Natural killer cell (primary cell): ENCODE measurements at places on chromosomes 5 and 9.

- H3K4me1 ChIP-seq: no peaks in the 10 kb centered on the region
- no peak overlapping the region for H3K4me3 ChIP-seq
- H3K27ac ChIP-seq: no peak overlapping the region
Measured at GRCh38 chr9:14538526-14538925, 154.7 kb downstream of the ZDHHC21 start.

DNA sequence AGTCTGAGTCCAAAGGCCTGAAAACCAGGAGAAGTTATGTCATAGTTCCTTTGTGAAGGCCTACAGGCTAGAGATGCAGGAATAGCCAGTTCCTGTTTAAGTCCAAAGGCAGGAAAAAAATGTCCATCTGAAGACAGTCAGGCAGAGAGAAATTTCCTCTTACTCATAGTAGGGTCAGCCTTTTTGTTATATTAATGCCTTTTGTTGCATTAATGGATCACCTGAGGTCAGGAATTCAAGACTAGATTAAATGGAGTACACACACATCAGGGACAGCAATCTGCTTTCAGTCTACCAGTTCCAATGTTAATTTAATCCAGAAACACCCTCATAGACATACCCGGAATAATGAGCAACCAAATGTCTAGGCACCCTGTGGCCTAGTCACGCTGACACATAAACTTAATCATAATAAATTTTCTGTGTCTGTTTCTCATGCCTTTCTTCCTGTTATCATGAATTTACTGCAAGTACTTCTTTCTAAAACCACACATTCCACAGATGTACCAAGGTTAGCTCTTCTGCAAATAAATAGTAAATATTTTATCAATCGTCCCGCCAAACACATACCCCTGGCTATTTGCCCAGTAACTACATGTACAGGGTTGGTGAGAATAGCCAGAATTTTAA lies 703.9 kb downstream of the EFNA5 start:
- DNase-seq: no peak
- H3K4me3 ChIP-seq: no peak overlapping the region
- H3K27me3 ChIP-seq: no peaks in the 10 kb centered on the region
- H3K27ac ChIP-seq: no peak overlapping the region
- no peaks in the 10 kb centered on the region for H3K36me3 ChIP-seq
- no peaks in the 10 kb centered on the region for H3K4me1 ChIP-seq

DNA sequence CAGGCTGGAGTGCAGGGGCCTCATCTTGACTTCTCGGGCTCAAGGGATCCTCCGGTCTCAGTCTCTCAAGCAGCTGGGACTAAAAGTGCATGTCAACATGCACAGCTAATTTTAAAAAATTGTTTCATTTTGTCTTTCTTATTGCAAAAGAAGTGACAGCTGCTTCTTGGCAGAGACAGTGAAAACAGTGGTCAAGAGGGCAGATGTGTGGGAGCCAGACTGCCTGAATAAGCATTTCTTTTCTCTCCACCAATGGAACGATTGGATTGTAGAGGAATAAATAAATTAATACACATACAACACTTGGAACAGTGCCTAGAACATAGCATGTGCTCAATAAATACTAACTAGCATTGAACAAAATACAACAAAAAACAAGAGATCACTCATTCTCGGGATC lies 27.4 kb upstream of the KIF4B start:
- H3K4me1 ChIP-seq: no peaks in the 10 kb centered on the region
- no peak overlapping the region for H3K27ac ChIP-seq
- no peak for DNase-seq
- H3K4me3 ChIP-seq: no peak overlapping the region
- no peaks in the 10 kb centered on the region for H3K27me3 ChIP-seq
- no peaks in the 10 kb centered on the region for H3K36me3 ChIP-seq

- no peaks in the 10 kb centered on the region for H3K27me3 ChIP-seq
- no peak overlapping the region for H3K27ac ChIP-seq
- H3K4me1 ChIP-seq: no peaks in the 10 kb centered on the region
- H3K36me3 ChIP-seq: no peaks in the 10 kb centered on the region
- DNase-seq: no peak
Measured at GRCh38 chr9:114836769-114837168, 30.9 kb upstream of the TNFSF15 start.

DNA sequence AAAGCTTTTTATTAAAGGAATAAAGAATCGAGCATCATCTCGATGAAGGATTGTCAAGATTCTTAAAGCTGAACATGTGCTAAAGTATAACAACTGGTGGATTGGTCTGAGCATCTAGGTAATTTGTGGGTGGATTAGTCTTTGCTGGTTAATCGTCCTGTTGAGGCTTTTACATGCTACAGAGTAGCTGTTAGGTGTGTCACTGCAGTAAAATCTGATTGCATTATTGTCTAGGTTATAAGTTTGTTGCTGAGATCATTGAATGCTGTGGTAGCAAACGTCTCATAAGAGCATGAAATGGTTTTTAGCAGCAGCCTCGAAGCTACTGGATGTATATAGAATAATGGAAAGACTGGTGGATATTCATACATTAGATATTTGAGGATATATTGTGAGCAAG lies 7.2 kb downstream of the FBXO38 start:
- no peak overlapping the region for H3K27ac ChIP-seq
- no peak overlapping the region for H3K4me3 ChIP-seq
- H3K36me3 ChIP-seq: peaks cover 21% of the 10 kb centered on the region

- peaks cover 40% of the 10 kb centered on the region for H3K4me1 ChIP-seq
- no peak for DNase-seq
- no peak overlapping the region for H3K4me3 ChIP-seq
- peaks cover 8% of the 10 kb centered on the region for H3K36me3 ChIP-seq
- peak overlapping the region; percentile 54 for H3K27ac ChIP-seq
Measured at GRCh38 chr9:99108131-99108530, 3.2 kb downstream of the TGFBR1 start.

DNA sequence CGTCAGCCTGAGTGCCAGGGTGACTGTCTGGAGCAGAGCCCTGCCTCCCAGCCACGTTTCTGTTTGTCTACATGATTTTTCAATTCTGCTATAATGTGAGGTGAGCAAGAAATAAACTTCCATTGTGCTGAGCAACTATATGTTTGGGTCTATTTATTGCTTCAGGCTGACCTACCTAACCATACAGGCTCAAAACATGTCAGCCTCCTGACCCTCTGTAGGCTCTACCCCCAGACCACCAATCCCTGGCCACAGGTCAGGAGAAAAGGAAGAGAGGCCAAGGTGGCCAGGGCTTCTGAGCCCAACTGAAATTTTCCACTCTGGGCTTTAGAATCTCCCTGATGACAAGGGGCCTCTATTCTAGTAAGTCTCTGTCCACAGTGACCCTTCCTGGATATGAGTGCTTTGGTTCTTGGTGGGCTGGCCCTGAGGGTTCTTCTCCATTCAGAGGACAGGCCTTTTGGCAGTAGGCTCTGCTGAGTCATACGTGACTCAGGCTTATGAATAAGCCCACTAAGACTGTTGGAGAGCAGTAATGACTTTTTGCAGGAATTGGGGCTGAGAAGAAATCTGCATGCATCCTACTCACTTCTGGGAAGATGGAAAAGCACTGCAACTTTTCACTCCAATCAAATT lies 117.2 kb upstream of the TBCA start:
- H3K27me3 ChIP-seq: no peaks in the 10 kb centered on the region
- H3K27ac ChIP-seq: no peak overlapping the region
- H3K36me3 ChIP-seq: no peaks in the 10 kb centered on the region
- no peaks in the 10 kb centered on the region for H3K4me1 ChIP-seq
- no peak for DNase-seq
- H3K4me3 ChIP-seq: no peak overlapping the region

DNA sequence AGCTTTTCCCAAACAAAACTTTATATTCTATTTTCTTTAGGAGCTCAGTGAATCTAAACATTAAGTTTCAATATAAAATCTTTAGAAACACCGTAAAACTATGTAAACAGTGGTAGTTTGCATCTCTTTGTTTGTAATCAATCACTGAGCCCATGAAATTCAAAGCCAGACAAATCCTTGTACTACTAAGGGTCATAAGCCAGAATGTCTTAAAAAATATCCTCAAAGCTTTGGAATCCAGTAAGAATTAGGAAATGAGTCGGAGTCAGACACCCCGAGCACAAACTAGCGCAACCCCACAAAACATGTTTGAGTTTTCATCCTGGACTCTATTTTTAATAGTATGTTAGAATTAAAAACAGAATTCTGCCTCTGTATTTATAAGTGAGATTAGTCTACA lies 153.8 kb downstream of the HSPA4 start:
- no peaks in the 10 kb centered on the region for H3K27me3 ChIP-seq
- no peak for DNase-seq
- H3K4me3 ChIP-seq: no peak overlapping the region
- no peaks in the 10 kb centered on the region for H3K4me1 ChIP-seq

- DNase-seq: no peak
- no peak overlapping the region for H3K27ac ChIP-seq
- no peaks in the 10 kb centered on the region for H3K4me1 ChIP-seq
- no peaks in the 10 kb centered on the region for H3K27me3 ChIP-seq
Measured at GRCh38 chr9:109003116-109003515, 10.2 kb downstream of the CTNNAL1 start.

GRCh38 chr5:150765011-150765798 lies 6.4 kb upstream of the DCTN4 start:
- no peak overlapping the region for H3K4me3 ChIP-seq
- no peak for DNase-seq
- no peak overlapping the region for H3K27ac ChIP-seq
- H3K36me3 ChIP-seq: no peaks in the 10 kb centered on the region
- H3K27me3 ChIP-seq: no peaks in the 10 kb centered on the region

- no peaks in the 10 kb centered on the region for H3K4me1 ChIP-seq
- no peak overlapping the region for H3K27ac ChIP-seq
- H3K36me3 ChIP-seq: no peaks in the 10 kb centered on the region
Measured at GRCh38 chr9:105425816-105426433, 21.9 kb upstream of the FSD1L start.

- peaks cover 18% of the 10 kb centered on the region for H3K4me1 ChIP-seq
- no peak overlapping the region for H3K4me3 ChIP-seq
Measured at GRCh38 chr9:133470427-133470924, 8.4 kb downstream of the SLC2A6 start.

DNA sequence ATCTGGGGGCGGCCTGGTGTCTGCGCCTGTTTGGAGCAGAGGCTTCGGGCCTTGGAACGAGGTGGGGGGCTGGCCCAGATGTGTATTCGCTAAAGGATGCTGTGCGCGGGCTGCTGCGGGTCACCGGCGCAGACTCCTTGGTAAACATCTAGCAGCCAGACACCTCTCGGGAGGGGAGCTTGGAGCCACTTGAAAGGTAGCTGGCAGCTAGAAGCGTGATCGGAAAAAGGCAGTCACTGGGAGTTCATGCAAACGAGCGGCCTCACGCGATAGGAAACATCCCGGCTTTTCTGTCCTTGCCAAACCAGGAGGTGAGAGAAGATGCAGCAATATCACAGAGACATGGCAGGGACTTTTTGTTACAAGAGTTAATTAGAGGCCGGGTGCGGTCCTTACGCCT lies 8.1 kb downstream of the LAMC3 start:
- no peaks in the 10 kb centered on the region for H3K36me3 ChIP-seq
- DNase-seq: no peak
- H3K4me1 ChIP-seq: no peaks in the 10 kb centered on the region
- H3K4me3 ChIP-seq: no peak overlapping the region

DNA sequence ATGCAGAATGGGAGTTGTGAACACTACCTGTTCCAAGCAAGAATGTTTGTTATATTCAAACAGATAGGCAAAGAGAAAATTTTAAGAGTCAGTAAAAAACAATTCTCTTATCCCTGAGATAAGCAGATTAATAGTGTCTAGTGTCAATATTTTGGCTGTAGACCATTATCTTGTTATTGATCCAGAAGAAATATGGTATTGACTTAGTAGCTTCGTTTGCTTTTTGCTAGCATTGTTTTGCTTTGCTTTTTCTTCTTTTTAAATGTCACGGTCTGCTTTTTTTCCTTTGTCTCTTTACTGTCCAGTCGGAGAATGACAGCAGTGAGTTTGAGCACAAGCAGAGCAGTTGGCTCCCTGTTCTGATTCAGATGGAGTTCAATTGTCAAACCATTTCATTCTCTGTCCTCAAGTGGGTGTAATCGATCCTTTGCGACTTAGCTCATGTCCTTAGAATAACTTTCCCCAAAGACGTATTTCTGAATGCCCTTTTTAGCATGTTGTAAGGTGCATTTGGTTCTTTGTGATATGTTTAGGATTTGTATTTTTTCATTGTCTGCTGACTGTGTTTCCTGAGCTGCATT lies 29.3 kb downstream of the FUBP3 start:
- no peaks in the 10 kb centered on the region for H3K27me3 ChIP-seq
- H3K27ac ChIP-seq: no peak overlapping the region
- peaks cover 16% of the 10 kb centered on the region for H3K36me3 ChIP-seq
- no peak overlapping the region for H3K4me3 ChIP-seq
- DNase-seq: no peak

DNA sequence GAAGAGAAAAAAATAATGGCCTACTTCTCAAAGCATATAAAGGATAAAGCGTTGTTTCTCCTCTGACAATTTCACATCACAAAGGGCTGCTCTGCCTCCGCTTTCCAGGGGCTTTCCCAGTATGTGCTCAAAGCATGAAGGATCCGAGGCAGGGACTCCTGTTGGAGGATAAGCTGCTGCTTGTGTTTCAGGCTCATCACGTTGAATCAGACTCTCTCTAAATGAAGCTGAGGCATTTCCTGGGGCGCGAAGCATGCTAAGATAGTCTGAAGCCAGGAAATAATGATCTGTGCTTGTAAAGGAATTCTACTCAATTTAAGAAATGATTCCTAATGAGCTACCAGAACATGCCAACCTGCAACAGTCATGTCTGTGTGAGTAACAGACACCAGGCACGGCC lies 97.5 kb downstream of the MARCHF11 start:
- no peaks in the 10 kb centered on the region for H3K27me3 ChIP-seq
- H3K4me1 ChIP-seq: no peaks in the 10 kb centered on the region
- H3K4me3 ChIP-seq: no peak overlapping the region
- no peak overlapping the region for H3K27ac ChIP-seq

DNA sequence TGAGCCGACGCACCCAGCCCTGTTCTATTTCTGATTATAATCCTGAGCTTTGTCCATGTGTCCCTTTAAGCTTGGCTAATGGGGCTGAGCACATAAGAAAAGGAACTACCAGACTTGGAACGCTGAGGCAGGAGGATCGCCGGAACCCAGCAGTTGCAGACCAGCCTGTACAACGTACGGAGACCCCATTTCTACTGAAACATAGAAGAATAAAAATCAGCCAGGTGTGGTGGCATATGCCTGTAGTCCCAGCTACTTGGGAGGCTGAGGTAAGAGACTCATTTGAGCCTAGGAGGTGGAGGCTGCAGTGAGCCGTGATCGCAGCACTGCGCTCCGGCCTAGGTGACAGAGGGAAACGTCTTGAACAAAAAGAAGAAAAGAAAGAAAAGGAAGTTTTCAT lies 22.3 kb downstream of the TRIM7 start:
- no peaks in the 10 kb centered on the region for H3K36me3 ChIP-seq
- no peak overlapping the region for H3K4me3 ChIP-seq
- peaks cover 40% of the 10 kb centered on the region for H3K4me1 ChIP-seq
- H3K27me3 ChIP-seq: no peaks in the 10 kb centered on the region
- DNase-seq: no peak
- H3K27ac ChIP-seq: no peak overlapping the region

- H3K4me3 ChIP-seq: no peak overlapping the region
- no peaks in the 10 kb centered on the region for H3K4me1 ChIP-seq
- DNase-seq: no peak
- no peaks in the 10 kb centered on the region for H3K27me3 ChIP-seq
- H3K27ac ChIP-seq: no peak overlapping the region
- H3K36me3 ChIP-seq: no peaks in the 10 kb centered on the region
Measured at GRCh38 chr5:12614608-12615007, 710.4 kb upstream of the CTNND2 start.
